ENCODE measurements at places on chromosomes 3 and 15. TPM values are rescaled to one million over a fixed set of nuclear protein-coding genes. Genes with fewer than 3 reads are reported as not detected.

The CPLX3 gene
- polyA plus RNA-seq: not detected

The THAP10 gene
- polyA plus RNA-seq: 4.5 TPM

The TNFAIP8L3 gene
- polyA plus RNA-seq: not detected

The TM4SF18 gene
- polyA plus RNA-seq: not detected

The NR1I2 gene
- 0.47 TPM for polyA plus RNA-seq

The KLHL40 gene
- polyA plus RNA-seq: not detected

The VILL gene
- polyA plus RNA-seq: 2.1 TPM

The RCN2 gene
- 24.3 TPM for polyA plus RNA-seq

The GABRA5 gene
- polyA plus RNA-seq: not detected

The CLDN1 gene
- polyA plus RNA-seq: 9.4 TPM

The TRPM1 gene
- not detected for polyA plus RNA-seq

The NCBP2 gene
- polyA plus RNA-seq: 136 TPM

The PPARG gene
- polyA plus RNA-seq: not detected

The STRIT1 gene
- polyA plus RNA-seq: not detected

The TGM4 gene
- polyA plus RNA-seq: not detected

The MORC1 gene
- not detected for polyA plus RNA-seq

The OTOL1 gene
- not detected for polyA plus RNA-seq

The SMCO1 gene
- polyA plus RNA-seq: not detected

The EOMES gene
- 1.8 TPM for polyA plus RNA-seq

The SKOR1 gene
- polyA plus RNA-seq: not detected

The TGM5 gene
- polyA plus RNA-seq: 7.3 TPM

The C3orf20 gene
- 0.56 TPM for polyA plus RNA-seq

The HMG20A gene
- 44.7 TPM for polyA plus RNA-seq

The CELF6 gene
- polyA plus RNA-seq: 0.09 TPM

The C3orf80 gene
- not detected for polyA plus RNA-seq

The TRAIP gene
- 31.2 TPM for polyA plus RNA-seq

The CPB1 gene
- not detected for polyA plus RNA-seq

The GPR160 gene
- 57.7 TPM for polyA plus RNA-seq

The CDHR4 gene
- not detected for polyA plus RNA-seq

The UPK1B gene
- polyA plus RNA-seq: not detected

The EAF2 gene
- polyA plus RNA-seq: 131 TPM

The IGSF11 gene
- not detected for polyA plus RNA-seq

The ZMYND10 gene
- 0.66 TPM for polyA plus RNA-seq

The SAMD7 gene
- not detected for polyA plus RNA-seq

The CIP2A gene
- polyA plus RNA-seq: 25.0 TPM

The AGBL1 gene
- not detected for polyA plus RNA-seq

The FGF12 gene
- not detected for polyA plus RNA-seq

The SCN11A gene
- polyA plus RNA-seq: not detected

The SLC35G2 gene
- 1.4 TPM for polyA plus RNA-seq

The GPR87 gene
- 0.21 TPM for polyA plus RNA-seq

The ABI3BP gene
- polyA plus RNA-seq: 0.17 TPM

The PLSCR5 gene
- polyA plus RNA-seq: not detected

The KCNMB2 gene
- 16.1 TPM for polyA plus RNA-seq

The RTP4 gene
- 4.4 TPM for polyA plus RNA-seq

The ADAMTS9 gene
- not detected for polyA plus RNA-seq

The EIF4G1 gene
- polyA plus RNA-seq: 283 TPM

The CD200 gene
- 34.4 TPM for polyA plus RNA-seq

The FANCI gene
- polyA plus RNA-seq: 128 TPM

The LRRC2 gene
- polyA plus RNA-seq: not detected

The CTXND1 gene
- not detected for polyA plus RNA-seq

The IL17RC gene
- polyA plus RNA-seq: 3.4 TPM

The MESP2 gene
- polyA plus RNA-seq: not detected

The ATP10A gene
- polyA plus RNA-seq: 0.04 TPM

The GALK2 gene
- 20.4 TPM for polyA plus RNA-seq

The GOLGA6L7 gene
- not detected for polyA plus RNA-seq

The GOLGA6B gene
- polyA plus RNA-seq: not detected

The NAALADL2 gene
- 6.7 TPM for polyA plus RNA-seq

The CHST2 gene
- polyA plus RNA-seq: 6.5 TPM

Data from GM12878 (cell line).